ENCODE measurements at places on chromosomes 2 and 18. TPM values are rescaled to one million over a fixed set of nuclear protein-coding genes. Genes with fewer than 3 reads are reported as not detected.

DNA sequence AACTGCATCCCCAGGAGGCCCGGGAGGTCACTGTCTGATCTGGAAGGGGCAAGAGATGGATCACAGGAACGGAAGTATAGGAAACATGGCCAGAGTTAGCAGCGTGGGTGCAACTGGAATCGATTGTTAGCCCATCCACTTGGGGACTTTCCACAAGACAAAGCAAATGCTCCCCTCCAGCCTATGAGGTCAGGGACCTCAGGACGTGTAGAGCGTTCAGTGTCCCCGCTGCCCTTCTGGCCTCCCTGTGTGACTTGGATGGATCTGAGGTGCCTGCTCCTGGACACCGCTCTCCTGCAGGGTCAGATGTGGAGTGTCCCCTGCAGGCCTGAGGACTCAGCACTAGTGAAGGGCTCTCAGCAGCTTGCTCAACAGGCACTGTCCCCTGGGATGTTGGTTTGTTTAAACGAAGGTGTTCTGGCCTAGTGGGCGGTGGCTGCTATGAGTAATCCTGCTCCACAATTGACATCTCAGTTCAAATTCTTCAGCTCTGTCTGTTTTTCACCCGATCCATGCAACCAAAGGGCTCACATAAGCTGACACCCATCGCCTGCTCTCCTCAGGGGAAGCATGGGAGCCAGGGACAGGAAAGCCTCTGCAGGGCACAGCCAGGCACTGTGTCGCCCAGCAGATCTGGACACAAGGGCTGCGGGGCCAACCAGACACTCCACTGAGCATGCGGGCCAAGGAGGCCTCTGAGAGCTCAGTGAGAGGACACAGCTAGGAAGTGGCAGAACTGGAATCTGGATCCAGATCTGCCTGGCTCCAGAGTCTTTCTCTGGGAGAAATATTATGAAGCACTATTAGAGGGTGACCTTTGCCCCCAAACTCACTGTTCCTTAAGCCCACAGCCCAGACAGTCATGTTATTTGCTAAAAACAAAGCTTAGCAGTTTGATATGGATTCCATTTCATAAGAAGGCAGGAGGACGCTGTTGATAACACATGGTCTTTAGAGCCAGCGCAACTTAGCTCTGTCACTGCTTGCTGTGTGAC, 78.5 kb downstream of the RHOB start:
- H3K4me3 ChIP-seq: no peak overlapping the region
- no peaks in the 10 kb centered on the region for H3K36me3 ChIP-seq
- H3K27me3 ChIP-seq: no peaks in the 10 kb centered on the region
- H3K4me1 ChIP-seq: peaks cover 4% of the 10 kb centered on the region

SPP2 gene
- total RNA-seq: not detected

DNA sequence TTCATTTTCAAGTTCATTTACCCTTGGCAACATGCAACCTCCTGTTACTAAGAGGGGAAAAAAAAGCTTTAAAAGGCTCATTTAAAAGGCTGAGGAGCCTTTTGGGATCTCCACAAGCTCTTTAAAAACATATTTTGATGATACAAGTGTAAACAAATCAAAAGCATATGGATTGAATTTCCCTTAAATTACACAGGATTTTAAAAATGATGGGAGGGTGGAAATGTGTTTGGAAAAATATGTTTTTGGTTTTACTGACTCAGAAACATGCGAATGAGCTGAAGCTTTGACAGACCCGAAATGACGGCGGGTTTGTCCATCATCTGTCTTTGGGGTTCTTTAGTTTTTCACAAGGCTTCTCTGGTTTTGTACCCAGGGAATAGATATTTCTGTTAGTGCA, 180.6 kb upstream of the CCDC68 start:
- H3K36me3 ChIP-seq: no peaks in the 10 kb centered on the region
- DNase-seq: no peak
- H3K27me3 ChIP-seq: no peaks in the 10 kb centered on the region
- H3K27ac ChIP-seq: no peak overlapping the region

GRCh38 chr18:58241877-58242276, 197.9 kb downstream of the NEDD4L start:
- no peaks in the 10 kb centered on the region for H3K27me3 ChIP-seq
- DNase-seq: no peak
- H3K27ac ChIP-seq: no peak overlapping the region
- H3K4me1 ChIP-seq: no peaks in the 10 kb centered on the region
- H3K36me3 ChIP-seq: no peaks in the 10 kb centered on the region

RESP18 gene
- not detected for total RNA-seq

DNA sequence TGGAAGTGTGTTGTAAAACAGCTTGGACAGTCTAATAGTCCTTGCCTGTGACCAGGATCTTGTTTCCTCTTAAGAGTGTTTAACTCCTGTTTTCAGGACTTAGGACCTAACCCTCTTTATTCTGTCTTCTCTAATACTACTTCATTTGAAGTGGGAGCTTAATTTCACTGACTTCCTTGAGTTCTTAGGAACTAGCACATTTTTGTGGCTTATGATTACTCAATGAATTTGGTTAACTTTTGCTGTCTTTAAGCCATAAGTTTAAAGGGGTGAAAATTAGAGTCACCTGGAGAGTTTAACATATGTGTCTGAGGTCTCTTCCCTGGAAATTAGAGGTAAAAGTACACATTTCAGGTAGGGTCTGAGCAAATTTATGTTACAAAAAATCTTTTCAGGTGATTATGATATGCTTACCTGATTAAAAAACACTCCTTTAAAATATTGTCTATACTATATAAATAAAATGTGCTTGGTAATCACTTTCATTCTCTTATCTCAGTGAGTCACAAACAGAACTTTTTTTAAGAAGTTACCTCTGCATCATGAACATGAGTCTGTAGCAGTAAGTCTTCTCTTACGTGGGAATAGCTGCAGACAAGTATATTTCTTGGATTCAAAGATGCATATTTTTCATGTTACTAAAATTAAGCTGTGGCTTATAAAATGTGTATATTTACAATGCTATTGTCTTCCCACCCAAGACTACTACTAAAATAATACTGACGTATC, 52.7 kb downstream of the ATP9B start:
- H3K36me3 ChIP-seq: peaks cover 38% of the 10 kb centered on the region
- no peaks in the 10 kb centered on the region for H3K4me1 ChIP-seq
- no peak overlapping the region for H3K4me3 ChIP-seq
- no peak for DNase-seq

PKDCC gene
- total RNA-seq: 4.1 TPM

ZNF521 gene
- 0.68 TPM for total RNA-seq

- no peak overlapping the region for H3K27ac ChIP-seq
- H3K36me3 ChIP-seq: no peaks in the 10 kb centered on the region
- H3K4me1 ChIP-seq: peaks cover 16% of the 10 kb centered on the region
- no peak overlapping the region for H3K4me3 ChIP-seq
- peaks cover 57% of the 10 kb centered on the region for H3K27me3 ChIP-seq
- DNase-seq: no peak
These were observed 115.7 kb downstream of the MSH2 start for GRCh38 chr2:47518497-47519146.

ZNF804A gene
- total RNA-seq: not detected

DNA sequence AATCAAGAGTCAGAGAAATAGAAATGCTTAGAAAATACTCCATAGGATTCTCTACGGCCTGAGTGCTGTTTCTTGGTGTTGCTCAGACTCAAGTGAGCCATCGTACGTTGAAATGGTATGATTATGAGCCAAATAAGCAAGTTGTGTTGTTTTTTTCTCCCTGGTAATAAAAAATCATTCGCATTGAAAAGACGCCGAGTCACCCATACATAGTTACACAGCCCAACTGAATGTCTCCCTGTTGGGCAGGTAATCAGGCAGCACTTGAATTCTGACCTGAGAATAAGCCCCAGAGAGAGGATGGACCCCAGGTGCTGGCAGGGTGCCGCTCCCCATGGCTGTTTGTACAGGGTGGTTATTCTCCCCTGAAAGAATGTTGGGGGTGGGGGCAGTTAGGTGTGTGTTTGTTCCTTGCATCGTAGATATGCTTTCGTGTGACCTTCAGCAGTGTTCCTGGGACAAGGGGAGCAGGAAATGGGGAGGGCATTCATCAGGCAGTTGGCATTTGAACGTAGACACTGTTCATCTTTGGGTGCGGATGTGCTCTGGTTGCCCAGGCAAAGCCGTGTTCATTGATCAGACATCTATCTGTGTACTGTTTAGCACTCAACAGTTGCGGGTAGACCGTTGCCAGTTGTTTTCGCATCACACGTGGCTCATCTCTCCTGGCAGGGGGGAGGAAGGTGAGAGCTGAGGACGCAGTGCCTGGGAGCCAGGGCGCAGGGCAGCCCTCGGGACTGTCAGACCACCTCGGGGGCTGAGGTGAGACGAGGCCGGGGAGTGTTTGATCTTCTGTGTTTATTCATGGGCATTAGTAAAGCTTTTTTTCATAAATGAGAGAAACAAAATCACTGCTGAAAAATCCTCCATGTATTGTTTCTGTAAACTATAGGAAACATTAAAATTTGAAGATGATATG, 27.3 kb downstream of the MTCL1 start:
- H3K27ac ChIP-seq: no peak overlapping the region
- no peaks in the 10 kb centered on the region for H3K4me1 ChIP-seq
- no peaks in the 10 kb centered on the region for H3K36me3 ChIP-seq
- DNase-seq: no peak
- no peak overlapping the region for H3K4me3 ChIP-seq

DNA sequence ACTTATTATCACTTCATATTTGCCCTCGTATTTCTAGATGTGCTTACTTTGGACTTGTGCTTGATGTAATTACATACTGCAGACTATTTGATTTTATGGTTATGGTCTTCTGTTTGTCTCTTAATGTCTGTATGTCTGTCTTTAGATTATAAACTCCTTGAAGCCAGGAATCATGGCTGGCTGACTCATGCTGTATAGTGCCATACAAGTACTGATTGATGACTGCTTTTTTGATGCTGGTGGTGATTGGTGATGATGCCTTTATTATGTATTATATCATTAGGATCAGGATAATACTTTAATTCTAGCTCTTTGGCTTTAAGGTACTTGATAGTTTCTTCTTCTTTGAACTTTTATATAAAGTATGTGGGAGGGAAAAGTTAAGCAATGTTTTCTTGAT, 17.3 kb downstream of the SMCHD1 start:
- no peaks in the 10 kb centered on the region for H3K36me3 ChIP-seq
- no peaks in the 10 kb centered on the region for H3K27me3 ChIP-seq
- no peak for DNase-seq
- H3K4me1 ChIP-seq: no peaks in the 10 kb centered on the region
- no peak overlapping the region for H3K27ac ChIP-seq
- H3K4me3 ChIP-seq: no peak overlapping the region

IHH gene
- not detected for total RNA-seq

- no peaks in the 10 kb centered on the region for H3K27me3 ChIP-seq
- no peak overlapping the region for H3K4me3 ChIP-seq
- H3K4me1 ChIP-seq: no peaks in the 10 kb centered on the region
- no peaks in the 10 kb centered on the region for H3K36me3 ChIP-seq
- no peak for DNase-seq
These were observed 45.2 kb upstream of the B3GNT2 start for GRCh38 chr2:62150597-62151305.

- H3K36me3 ChIP-seq: no peaks in the 10 kb centered on the region
- no peak for DNase-seq
- H3K27ac ChIP-seq: no peak overlapping the region
- H3K4me1 ChIP-seq: peaks cover 3% of the 10 kb centered on the region
- H3K4me3 ChIP-seq: no peak overlapping the region
- H3K27me3 ChIP-seq: no peaks in the 10 kb centered on the region
These were observed 65.0 kb downstream of the SEMA4F start for GRCh38 chr2:74719066-74719465.

- no peak overlapping the region for H3K4me3 ChIP-seq
- H3K4me1 ChIP-seq: no peaks in the 10 kb centered on the region
These were observed 69.3 kb upstream of the SEC11C start for GRCh38 chr18:59070181-59070912.

DRC1 gene
- total RNA-seq: not detected

HNRNPA3 gene
- total RNA-seq: 78.2 TPM

CENPA gene
- 3.4 TPM for total RNA-seq

DNA sequence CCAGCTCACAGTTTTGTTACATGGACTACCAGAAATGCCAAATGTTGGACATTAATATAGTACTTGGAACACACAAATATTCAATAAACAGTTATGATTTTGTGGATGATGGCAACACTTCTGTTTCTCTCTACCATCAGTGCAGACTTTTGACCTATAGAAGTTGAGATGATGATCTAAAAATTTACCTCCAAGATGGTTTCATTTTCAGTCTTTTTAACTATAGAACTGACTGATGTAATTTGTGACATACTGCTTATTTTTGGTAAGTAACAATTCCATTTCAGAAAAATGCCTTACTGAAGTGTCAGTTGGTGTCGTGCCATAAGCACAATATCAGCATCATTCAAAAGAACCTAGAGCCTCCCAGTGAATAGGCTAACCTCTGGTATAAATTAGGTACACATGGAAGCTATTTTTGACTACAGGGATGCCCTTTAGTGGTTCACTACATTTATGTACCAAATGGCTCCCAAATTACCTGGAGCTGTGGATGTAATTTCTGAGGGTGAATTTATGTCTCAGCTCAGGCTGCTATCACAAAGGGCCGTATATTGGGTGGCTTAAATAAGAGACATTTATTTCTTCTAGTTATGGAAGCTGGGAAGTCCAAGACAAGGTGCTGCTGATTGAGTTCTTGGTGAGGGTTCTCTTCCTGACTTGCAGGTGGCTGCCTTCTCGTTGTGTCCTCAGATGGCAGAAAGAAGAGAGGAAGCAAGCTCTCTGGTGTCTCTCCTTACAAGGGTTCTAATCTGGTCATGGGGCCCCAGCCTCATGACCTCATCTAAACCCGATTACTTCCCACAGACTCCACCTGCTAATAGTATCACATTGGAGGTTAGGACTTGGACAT, 66.5 kb downstream of the ALPK2 start:
- H3K36me3 ChIP-seq: no peaks in the 10 kb centered on the region
- no peak overlapping the region for H3K27ac ChIP-seq
- DNase-seq: no peak
- H3K27me3 ChIP-seq: no peaks in the 10 kb centered on the region
- peaks cover 8% of the 10 kb centered on the region for H3K4me1 ChIP-seq
- no peak overlapping the region for H3K4me3 ChIP-seq

GALNT14 gene
- total RNA-seq: 18.9 TPM

GRCh38 chr2:150307258-150307657, 180.2 kb downstream of the RND3 start:
- peaks cover 16% of the 10 kb centered on the region for H3K4me1 ChIP-seq
- DNase-seq: no peak
- no peaks in the 10 kb centered on the region for H3K27me3 ChIP-seq
- H3K27ac ChIP-seq: no peak overlapping the region
- H3K4me3 ChIP-seq: no peak overlapping the region
- no peaks in the 10 kb centered on the region for H3K36me3 ChIP-seq

HMSD gene
- not detected for total RNA-seq

DNA sequence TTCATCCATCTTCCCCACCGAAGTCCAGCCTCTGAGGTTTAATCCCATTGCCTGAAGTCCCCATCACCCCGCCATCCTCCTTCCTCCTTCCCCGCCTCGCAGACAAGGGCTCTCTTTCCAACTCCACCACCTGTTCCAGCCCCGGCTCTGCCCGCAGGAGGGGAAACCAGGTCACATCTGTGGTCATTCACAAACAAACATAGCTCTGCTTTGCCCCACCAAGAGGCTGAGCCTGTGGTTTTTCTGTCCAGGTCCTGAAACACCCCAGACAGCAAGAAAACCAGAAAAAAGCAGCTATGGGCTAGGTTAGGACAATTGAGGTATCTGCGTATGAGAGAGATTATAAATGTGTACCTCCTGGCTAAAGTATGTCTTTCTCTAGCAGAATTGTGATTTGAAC, 144.7 kb downstream of the GLI2 start:
- no peak overlapping the region for H3K4me3 ChIP-seq
- H3K4me1 ChIP-seq: peaks cover 4% of the 10 kb centered on the region
- H3K27me3 ChIP-seq: no peaks in the 10 kb centered on the region
- no peaks in the 10 kb centered on the region for H3K36me3 ChIP-seq
- DNase-seq: no peak

Data from esophagus squamous epithelium (tissue), 5 donors.